ELF-1 (cell line): ENCODE measurements at places on chromosomes 3 and 15.

DNA sequence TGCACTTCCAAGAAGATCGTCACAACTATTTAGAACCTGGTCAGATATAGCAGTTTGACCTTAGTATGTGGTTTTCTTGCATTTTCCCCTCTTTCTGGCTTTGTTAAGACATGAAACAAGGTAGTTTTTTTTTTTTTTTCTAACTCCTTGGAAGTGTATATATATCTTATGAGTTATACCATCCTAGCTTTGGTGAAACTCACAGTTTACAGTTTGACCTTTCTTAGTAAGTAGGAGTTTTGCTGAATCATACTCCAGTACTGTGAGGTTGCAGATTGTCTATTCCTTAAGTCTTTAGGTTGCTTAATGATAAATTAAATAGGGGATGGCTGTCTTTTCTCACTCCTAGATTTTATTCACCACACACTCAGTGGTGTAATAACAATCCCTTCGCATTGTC is 325.0 kb downstream of the RBMS3 start:
- no peak for DNase-seq

DNA sequence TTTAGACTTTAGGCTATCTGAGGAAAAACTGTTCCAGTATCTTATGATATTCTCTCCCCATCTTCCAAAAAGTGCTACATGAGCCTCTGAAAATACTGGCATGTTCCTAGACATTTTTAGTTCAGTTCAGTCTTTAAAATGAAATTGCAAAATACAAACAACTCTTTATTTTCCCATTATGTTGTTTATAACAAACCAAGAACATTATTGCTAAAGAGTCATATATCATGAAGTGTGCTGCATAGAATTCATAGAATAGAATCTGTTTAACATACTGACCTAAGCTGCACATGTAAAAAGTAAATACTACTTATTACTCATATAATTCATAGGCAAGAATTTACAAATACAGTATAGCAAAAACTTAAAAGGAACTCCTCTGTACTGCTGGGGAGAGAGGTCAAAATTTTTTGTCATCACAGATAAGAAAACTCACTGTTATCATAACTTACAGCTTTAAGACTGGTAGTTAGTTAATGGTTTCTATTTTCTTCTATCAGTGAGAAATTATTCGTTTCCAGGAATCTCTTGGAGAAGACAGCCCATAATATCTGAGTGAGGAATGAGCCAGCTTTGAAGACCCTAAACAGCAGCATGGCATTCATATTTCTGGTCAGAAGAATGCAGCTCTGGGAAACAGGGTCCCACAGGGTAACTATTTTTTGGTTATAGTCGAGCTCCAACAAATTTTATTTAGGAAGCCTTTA is 32.2 kb downstream of the FILIP1L start:
- no peak for DNase-seq

DNA sequence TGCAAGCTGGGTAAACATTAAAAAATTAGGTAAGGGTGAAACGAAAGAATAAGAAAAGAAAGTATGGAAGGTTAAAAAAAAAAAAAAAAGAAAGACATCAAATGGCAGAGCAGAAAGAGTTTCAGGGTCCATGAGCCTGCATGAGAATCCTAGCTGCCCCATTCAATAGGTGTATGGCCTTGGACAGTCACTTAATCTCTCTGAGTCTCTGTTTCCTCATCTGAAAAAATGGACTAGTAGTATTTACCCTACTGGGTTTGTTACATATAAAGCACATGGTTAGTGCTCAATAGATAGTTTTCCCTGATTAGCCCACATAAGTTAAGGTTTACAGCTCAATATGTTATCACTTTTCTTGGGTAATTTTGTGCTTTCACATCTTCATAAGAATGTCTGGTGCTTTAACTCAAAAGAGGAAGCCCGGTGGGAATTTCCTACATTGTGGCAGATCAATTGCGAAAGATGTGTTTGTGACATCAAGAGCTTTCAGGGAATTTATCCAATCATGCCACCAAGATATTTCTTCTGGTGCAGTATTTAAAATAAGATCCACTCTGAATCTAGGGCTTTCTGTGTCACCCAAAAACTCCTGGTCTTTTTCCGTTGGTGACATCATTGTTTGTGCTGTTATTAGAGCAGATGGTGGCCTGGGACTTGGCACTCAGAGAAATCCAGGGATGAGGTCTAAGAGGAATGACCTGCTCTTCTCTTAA is 57.2 kb upstream of the UBE2E1 start:
- DNase-seq = no peak

DNA sequence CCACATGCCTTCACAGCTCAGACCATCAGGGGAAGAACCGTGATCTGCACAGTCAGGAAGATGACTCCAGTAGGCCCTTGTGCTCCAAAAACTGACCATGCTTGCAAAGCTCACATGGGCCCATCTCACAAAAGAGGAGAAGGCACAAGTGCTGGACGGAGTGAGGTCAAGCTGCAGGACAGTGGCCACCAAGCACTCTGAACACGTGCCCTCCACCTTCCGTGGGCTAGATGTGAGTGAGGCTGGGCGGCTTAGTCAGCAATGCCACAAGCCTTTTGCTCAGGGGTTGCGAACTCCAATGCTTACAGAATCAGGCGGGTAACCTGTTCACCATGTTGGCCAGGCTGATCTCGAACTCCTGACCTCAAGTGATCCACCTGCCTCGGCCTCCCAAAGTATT is 70.9 kb downstream of the SCN5A start:
- DNase-seq = no peak

- no peak for DNase-seq
These were observed 6.9 kb downstream of the CRBN start for GRCh38 chr3:3172627-3173026.

DNA sequence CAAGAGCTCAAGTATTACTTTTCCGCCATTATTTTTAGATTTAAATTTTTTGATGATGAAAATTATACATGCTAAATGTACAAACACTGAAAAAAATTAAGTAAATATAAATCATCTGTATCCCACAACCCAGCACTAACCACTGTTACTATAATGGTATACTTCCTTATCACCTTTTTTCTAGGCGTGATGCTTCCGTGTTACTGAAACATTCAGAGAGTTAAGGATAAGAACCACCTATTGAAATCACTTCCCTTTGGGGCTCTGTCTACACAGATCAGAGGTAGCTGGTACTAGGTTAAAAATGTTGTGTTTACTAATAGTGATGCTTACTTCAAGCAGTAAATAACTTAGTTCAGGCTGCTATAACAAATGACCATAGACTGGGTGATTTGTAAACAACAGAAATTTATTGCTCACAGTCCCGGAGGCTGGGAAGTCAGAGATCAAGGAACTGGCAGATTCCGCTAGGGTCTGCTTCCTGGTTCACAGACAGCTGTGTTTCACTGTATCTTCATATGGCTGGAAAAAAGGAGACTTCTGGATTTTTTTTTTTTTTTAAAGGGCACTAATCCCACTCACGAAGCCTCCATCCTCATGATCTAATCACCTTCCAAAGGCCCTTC is 6.4 kb downstream of the SNX4 start:
- no peak for DNase-seq

GRCh38 chr3:47515864-47516319 is 2.4 kb upstream of the ELP6 start:
- DNase-seq = no peak

GRCh38 chr15:46452297-46452820 is 817.5 kb downstream of the SQOR start:
- DNase-seq = no peak
